Stimulated activated CD4-positive, alpha-beta T cell treated with anti-CD3 and anti-CD28 coated beads, Interleukin-2, amount 100 ng/mL, for 48 hours (primary cell): ENCODE measurements at places on chromosomes 11 and 22.

GRCh38 chr11:1138097-1138496 is 19.7 kb upstream of the MUC5AC start:
- DNase-seq = peak; percentile 26

- no peak for DNase-seq
Observed at GRCh38 chr11:62540804-62541701, 5.6 kb downstream of the AHNAK start.

- no peak for DNase-seq
Observed at GRCh38 chr11:44684859-44685281, 41.9 kb upstream of the TSPAN18 start.

DNA sequence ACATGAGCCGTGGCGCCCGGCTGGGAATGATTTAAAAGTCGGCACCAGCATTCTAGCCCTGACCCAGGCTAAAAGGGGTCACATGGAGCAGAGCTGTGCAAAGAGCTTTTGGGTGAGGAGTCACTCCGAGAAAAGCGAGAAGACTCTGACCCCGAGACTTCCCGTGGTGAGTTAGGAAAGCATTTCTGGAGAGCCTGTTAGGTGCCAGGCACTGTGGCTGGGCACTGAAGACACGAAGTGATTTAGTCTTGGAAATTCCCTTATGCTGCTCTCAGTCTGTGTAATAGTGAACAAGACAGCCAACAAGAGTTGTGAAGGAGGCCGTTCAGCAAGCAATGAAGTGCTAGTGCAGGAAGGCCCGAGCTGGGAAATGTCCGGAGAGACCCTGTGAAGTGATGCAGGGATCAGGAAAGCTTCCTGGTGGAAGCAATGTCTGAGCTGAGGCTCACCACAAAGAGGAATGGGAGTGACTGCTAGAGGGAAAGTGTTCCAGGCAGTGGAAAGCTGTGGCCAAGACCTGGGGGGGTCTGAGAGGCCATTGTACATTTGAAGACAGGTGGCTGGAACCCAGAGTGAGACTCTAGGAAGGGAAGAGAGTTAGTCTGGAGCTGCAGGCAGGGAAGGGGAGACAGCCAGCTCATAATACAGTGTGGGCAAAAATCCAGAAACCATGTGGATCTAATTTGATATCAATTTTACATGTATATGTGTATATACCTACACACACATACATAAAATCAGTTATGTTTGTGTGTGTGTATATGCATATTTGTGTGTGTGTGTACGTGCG is 31.6 kb downstream of the MARK2 start:
- no peak for DNase-seq
